Activated CD8-positive, alpha-beta T cell treated with anti-CD3 and anti-CD28 coated beads, Interleukin-2, amount 10 ng/mL, durations not matched to agents 7 days and 5 days (primary cell): ENCODE measurements at places on chromosomes 7 and 10.

GRCh38 chr7:116776046-116776445 is 86.3 kb upstream of the CAPZA2 start:
- no peak for DNase-seq

- no peak for DNase-seq
These were observed 50.7 kb downstream of the TAS2R16 start for GRCh38 chr7:122944682-122945303.

- DNase-seq = no peak
These were observed 19.9 kb upstream of the HOXA13 start for GRCh38 chr7:27219821-27220220.

DNA sequence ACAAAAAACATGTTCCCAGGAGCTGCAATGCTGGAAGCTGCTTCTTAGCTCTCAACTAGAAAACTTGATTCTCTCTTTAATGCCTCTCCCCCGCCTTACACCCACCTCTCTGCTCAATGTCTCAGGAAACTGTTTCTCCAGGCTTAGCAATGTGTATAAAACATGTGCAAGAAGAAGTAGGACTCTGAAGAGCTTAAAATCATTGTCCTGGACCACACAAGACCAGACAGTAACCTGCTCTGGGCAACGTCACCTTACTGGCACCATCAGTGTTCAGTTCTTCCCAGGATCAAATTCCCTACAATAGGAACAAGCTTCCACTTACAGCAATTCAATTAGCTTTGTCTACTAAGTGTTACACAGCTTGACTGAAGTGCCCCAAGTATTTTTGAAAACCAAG is 104.9 kb downstream of the RAPGEF5 start:
- DNase-seq = no peak

DNA sequence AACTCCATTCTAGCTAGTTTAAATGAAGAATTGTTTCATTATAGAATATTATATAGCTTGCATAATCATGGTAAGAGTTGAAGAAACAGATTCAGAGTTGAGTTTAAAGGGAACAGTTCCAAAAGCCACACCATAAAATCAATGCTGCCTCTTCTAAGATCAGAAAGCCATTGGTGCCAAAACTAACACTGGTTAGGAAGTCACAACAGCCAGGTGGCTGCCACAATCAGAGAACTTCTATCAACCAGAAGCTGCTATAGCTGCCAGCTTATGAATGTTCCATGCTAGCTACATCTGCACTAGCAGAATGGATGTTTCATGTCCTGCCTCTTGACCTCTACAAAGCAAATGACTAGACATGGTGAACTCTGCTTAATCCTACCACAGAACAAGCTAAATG is 583.1 kb upstream of the LRRN3 start:
- DNase-seq = no peak

- DNase-seq = no peak
These were observed 30.2 kb upstream of the GIMAP8 start for GRCh38 chr7:150420242-150420641.

GRCh38 chr7:100825215-100825671 is 2.1 kb downstream of the EPHB4 start:
- DNase-seq = no peak

DNA sequence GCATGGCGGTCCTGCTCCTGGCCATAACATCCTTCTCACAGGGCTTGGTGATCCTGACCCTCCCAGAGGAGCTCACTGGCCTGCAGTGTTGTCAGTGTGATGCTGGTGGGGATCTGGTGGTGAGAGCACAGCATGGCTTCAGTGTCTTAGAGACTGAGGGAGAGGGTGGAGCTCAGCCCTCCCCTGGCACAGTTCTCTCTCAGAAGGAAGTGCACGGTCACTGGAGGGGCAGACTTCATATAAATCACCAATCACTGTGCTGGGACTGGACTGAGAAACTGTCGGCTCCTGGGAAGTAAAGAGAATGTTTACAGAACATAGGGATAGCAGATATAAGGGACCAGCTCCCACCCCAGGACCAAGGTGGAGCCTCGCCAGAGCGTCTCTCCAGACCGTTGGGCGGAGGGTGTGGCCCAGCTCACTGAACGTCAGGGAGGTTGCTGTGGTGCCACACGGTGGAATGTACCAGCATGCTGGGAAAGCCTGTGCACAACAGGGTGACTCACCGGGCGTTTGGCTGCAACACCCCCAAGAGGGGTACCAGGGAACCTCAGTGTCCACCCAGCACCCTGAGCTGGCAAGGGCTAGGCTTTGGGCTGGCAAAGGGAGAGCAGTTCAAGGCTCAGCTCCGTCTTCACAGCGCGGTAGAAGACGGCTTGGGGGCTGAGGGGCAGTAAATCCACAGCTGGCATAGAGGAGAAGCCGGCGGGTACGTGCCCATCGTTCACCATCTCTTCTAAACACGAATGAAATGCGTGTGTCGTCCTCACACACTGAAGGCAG is 8.8 kb upstream of the GET4 start:
- DNase-seq = no peak

DNA sequence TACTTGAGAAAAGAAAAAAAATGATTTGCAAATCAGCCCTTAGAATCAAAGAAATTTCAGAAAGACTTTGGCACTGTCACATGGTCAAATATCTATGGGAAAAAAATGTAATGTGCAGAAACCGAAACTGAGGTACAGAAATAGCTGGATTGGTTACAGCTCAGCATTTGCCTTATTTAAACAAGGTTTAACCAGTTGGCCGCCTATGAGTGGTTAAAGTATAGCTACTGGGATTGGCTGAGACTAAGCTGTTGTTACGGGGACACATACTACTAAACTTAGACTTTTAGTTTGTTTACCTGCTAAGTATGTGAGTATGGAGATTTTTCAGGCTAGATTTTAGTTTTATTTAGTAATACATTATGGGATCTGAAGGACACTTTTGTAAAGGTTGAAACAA is 38.6 kb downstream of the SFTPD start:
- no peak for DNase-seq

- DNase-seq = no peak
These were observed 499.9 kb downstream of the AUTS2 start for GRCh38 chr7:70098133-70098561.

DNA sequence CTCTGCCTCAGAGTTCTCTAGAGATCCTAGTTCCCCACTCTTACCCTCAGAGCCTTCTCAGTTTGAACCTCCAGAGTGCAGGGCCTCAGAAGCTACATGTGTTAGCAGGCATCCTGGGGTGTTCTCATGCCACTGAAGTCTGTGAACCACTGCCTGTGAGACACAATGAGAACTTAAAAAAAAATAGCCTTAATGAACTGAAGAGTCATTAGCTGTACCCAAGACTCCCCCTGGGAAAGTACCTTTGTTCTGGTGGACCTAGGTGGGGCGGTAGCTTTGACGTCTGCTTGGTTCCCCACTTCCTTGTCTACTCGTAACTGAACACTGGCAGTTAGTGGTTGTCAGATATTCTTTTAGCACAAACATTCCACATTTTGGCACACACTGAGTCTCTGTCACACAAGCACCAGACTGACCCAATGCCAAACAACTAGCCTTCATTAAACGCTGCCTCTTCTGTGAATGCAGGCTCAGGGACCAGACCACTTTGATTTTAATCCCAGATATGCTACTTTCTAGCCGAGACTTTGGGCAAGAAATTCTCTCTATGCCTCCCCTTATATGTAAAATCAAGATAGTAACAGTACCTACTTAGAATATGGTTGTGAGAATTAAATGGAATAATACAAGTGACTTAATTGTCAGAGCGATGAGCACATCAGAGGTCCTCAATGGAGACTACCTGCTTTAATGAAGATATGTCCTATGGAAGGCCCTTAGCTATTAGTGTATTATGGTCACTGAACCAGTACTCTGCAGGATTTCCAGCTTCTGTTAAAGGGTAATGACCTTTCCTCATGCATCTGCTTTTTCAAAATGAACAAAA is 75.3 kb upstream of the CC2D2B start:
- DNase-seq = peak; percentile 74

DNA sequence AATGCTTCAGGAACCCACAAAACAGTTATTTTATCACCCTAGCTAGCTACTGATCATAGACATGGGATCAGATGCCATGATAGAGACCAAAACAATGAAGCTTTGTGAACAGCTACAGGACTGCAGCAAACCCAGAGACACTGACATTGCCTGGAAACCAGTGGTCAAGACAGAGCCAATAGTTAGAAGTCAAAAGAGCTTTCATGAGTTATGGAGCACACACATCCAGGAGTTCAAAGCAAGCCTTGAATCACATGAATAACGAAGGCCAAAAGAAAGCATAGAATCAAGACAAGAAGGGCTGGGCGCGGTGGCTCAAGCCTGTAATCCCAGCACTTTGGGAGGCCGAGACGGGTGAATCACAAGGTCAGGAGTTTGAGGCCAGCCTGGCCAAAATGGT is 34.5 kb upstream of the GSAP start:
- DNase-seq = no peak

- DNase-seq = no peak
These were observed 27.4 kb downstream of the ASZ1 start for GRCh38 chr7:117399820-117400422.

GRCh38 chr7:139691253-139691781 is 86.5 kb downstream of the HIPK2 start:
- DNase-seq = no peak
